ENCODE measurements at places on chromosomes 16 and 17. TPM values are rescaled to one million over a fixed set of nuclear protein-coding genes. Genes with fewer than 3 reads are reported as not detected.

DNA sequence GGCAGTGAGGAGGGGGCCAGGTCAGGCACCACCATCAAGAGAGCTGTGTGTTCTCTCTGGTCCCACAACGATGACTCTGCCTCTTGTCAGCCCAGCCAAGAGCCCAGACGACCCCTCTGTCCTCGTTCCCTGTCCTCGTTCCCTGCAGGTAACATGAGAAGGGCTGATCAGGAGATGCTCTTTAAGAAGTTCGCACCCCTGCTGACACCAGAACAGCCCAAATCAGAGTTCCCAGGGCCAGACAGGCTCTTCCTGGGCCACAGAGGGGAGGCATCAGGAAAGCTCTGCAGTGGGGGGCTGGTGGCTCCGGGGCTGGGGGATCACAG lies 13.5 kb upstream of the DNAI2 start:
- no peak for DNase-seq

- peak; percentile 86 for DNase-seq
These were observed 24.3 kb upstream of the B4GALNT2 start for GRCh38 chr17:49108318-49108717.

- no peak for DNase-seq
These were observed 17.3 kb downstream of the SLC5A10 start for GRCh38 chr17:18968945-18969887.

DNA sequence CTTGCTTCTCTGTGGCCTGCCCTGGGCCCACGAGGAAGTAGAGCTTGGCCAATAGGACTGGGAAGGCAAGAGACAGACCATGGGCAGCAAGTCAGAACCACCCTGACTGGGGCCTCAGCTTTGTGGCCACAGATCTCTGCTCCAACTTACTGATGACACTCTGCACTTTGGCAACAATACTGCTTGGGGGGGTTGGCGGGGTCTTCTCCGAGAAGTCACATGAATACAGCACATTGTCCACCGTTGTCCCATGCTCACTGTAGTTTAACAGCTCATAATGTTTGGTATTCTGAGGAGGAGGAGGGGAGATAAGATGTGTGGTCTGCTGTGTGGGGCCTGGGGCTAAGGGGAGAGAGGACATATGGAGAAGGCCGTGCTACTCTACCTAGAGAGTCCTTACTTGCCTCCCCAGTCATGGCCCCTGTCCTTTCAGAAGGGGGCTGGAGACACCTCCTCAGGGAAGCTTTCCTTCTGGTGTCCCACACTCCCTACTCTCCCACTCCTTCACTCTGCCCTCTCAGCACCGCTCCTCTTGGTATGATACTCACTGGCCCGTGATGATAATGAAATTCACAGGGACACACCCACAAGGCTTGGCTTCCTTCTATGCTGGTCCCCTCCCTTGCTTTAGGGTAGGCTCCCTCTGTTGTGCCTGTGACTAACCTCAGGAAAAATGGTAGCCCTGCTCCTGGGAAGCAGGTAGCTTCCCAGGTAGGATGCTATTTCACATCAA lies 4.0 kb upstream of the DHRS13 start:
- DNase-seq, result no peak

DNA sequence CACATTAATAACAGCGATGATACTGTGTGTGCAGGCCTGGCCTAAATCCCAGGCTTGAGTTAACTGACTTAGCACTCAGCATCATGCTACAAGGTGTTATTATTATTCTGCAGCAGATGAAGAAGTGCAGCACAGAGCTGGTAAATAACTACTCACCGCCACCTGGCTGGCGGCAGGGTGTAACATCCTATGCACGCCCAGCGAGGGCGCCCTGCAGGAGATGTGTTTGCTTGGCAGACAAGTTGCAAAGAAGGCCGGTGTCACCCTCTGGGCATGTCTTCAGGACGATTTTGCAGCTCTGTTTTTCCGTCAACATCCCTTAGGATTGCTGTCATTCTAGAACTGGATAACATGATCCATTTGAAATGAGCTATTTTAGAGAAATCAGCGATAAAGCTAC lies 30.1 kb downstream of the DNAH9 start:
- DNase-seq, result no peak

- peak; percentile 27 for DNase-seq
These were observed 16.7 kb downstream of the C16orf54 start for GRCh38 chr16:29729116-29729521.

GRCh38 chr17:11446316-11446715 lies 152.0 kb upstream of the DNAH9 start:
- DNase-seq, result no peak

DNA sequence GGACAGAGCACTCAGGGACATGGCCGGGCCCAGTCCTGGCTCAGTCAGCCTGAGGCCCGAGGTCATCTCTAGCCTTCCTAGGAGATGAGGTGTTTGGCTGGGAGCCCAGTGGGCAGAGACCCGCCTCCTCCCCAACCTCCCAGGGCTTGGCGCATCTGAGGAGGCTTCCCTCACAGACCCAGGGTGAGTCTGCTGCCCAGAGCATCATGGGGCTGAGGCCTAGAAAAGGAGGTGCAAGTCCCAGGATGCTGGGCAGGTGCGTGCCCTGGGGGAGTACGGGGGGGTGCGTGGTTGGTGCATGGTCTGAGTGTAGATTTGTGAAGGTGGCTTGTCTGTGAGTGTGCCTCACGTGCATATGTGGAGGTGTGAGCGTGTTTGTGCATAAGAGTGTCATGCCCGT lies 4.7 kb downstream of the PDE6G start:
- DNase-seq, result peak; percentile 75

DNA sequence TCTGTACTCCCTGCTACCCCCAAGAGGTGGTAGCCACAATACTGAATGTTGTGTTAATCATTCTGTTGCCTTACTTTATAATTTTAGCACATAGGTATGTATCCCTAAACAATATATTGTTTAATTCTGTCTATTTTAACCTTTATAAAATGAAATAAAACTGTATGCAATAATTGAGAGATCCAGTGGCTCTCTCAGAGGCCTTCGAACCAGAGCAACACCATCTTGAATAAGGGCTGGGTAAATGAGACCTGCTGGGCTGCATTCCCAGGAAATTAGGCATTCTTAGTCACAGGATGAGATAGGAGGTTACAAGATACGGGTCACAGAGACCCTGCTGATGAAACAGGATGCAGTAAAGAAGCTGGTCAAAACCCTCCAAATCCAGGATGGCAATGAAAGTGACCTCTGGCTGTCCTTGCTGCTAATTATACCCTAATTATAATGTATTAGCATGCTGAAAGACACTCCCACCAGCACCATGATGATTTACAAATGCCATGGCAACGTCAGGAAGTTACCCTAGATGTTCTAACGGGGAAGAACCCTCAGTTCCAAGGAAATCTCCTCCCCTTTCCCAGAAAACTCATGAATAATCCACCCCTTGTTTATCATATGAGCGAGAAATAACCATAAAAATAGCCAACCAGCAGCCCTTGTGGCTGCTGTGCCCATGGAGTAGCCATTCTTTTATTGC lies 2.0 kb upstream of the CANT1 start:
- DNase-seq, result peak; percentile 27

KRT36 gene
- not detected for total RNA-seq

ACAP1 gene
- 14.4 TPM for total RNA-seq

KRTAP4-6 gene
- total RNA-seq, result not detected

SYT17 gene
- 2.5 TPM for total RNA-seq

ATP6V0C gene
- total RNA-seq, result 311 TPM

MT1G gene
- 0.87 TPM for total RNA-seq

ADAM11 gene
- 0.43 TPM for total RNA-seq
